ENCODE measurements at places on chromosomes 16 and 17.

DNA sequence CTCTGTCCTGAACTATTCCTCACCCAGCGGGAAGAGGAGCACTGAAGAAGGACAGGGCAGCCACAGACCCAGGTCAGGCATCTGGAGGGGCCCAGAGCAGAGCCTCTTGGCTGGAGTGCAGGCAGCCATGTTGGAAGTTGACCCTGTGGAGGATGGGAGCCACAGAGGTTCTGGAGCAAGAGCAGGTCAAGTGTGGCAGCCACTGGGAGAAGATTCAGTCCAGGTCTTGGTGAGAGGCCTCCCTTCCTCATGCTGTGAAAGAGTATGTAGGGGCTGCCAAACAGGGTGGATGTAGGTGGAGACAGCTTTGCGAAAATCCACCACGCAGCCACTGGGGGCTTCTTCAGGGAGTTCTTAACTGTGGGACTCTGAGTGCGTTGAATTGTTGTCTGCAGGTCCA is 590 bp upstream of the CD79B start:
- DNase-seq, result no peak

- DNase-seq, result no peak
These were observed 105.3 kb downstream of the IRX5 start for GRCh38 chr16:55035956-55036355.

GRCh38 chr16:66549284-66550131 is at the start of gene TK2:
Gene TK2 (minus strand): TSS chr16:66550122. CDS start chr16:66550061, 61 bp downstream.
- DNase-seq, result peak; percentile 76

DNA sequence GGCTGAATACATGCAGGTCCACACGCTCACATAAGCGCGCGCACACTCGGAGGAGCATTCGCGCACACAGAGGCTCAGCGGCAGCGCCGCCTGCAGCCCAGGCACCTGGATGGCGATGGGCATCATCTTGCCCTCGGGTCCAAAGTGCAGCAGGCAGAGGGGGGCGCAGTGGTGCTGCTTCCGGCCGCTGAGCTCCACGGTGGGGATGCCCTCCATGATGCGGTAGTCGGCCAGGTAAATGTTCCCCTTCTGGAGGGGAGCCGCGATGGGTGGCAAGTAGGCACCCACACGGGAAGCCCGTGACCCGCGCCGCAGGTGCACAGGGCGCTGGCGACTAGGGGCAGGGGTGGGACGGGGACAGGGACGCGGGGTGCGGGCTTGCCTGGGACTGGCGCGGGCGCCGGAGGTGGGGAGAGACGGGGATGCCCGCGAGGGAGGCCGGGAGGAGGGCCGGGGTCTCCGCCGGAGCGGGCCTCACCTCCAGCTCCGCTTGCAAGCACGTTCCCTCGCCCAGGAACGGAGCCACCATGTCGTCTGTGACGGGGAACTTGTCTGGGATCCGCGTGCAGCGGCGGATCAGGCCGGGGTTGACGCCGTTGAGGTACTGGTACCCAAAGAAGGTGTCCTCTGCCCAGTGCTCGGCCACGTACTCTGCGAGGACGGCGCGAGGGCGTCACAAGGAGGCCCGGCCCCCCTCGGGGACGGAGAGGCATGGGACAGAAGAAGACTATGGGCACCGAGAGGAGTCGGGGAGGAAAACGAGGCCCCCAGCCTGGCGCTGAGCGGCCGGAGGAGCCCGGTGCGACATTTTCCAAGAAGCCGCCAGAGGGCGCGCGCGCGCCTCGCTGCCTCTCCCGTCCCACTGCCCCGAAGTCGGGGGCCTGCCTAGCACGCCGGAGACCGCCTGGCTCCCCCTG is 8.0 kb downstream of the ALOX12B start:
- DNase-seq, result peak; percentile 90

DNA sequence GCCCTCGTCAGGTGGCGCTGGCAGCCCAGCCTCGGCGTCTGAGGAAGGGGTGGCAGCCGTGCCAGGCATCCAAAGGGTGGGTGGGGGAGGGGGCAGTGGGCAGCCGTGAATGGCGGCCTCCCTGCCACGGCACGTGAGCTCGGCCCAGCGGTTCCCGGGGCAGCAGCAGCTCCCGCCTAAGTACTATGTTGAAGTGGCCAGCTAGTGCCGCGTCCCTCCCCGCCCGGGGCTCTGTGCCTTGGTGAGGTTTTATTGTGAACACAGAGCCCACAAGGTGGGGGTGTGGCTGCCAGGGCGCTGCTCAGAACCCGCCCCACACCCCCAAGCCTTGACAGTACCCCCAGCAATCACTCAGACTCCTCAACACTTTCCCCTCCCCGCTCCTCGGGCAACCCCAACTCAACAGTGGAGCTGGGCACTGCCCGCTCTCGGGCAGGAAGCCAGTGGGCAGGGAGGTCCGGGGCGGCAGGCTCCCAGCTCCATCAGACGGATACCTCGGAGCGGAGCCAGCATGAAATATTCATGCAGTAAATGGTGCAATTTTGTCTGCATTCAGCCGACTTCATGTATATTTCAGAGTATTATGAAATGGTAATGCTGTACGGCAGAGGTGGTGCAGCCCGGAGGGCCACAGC is 80.4 kb downstream of the ENGASE start:
- DNase-seq, result no peak

- no peak for DNase-seq
These were observed 254.4 kb downstream of the HAPSTR1 start for GRCh38 chr16:9345880-9346279.

- no peak for DNase-seq
These were observed 30.0 kb downstream of the SF3B3 start for GRCh38 chr16:70553645-70554044.

- DNase-seq, result no peak
These were observed 43.9 kb downstream of the MMD start for GRCh38 chr17:55377671-55378275.

DNA sequence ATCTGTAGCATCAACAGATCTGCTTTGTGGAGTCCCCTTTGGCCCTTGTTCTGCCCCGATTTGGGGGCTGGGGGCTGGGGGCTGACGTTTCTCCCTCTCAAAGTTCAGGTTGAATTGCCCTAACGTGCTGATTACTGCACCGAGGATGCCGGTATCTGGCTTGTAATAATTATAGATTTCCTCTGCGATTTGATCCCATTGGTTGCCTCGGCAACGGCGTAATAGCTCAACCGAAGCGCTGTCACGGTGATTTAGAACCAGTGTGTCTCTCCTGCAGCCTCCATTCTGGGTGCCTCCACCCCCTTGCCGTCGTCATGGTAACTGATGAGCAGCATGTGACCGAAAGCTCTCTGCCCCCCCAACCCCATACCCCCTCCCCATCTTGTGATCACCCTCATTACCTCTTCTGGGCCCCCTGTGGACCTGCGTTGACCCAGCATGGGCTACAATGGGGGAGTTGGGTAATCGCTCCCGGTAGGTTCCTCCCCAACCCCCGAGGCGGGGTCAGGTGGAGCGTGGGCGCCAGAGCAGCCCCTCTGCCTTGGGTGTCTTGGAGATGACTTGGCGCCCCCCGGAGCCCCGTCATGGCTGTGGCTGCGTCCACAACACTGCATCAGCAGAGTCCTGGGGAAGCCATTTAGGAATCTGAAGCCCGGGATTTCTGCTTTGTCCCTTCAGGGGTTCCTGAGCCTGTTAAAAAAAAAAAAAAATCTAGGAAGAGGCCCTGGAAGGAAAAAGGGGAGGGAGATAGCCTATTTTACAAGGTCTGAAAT is 38.4 kb downstream of the ABAT start:
- no peak for DNase-seq

DNA sequence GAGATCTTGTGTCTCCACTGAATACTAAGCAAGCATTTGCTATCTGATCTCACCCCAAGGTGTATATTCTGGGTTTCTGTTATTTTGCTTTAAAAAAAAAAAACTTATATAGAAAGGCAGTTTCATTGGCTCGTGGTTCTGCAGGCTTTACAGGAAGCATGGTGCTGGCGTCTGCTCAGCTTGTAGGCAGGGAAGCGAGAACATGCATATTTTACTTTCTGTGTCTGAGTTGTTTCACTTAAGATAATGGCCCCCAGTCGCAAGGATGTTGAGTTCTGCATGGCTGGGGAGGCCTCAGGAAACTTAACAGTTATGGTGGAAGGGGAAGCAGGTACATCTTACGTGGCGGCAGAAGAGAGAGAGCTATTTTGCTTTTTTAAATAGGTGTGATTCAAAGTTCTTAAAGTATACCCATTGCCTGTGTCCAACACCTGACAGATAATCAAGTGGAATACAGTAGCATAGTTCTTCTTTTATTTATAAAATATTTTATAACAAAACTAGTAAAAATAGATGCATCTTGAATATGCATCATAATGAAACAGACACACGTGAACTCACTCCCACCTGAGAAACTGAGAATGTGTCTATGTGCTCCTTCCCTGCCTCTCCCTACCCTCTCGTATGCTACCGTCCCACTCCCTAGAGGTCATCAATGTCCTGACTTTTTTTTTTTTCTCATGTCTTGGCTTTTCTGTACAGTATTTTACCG is 15.4 kb upstream of the ARHGAP17 start:
- DNase-seq, result no peak

DNA sequence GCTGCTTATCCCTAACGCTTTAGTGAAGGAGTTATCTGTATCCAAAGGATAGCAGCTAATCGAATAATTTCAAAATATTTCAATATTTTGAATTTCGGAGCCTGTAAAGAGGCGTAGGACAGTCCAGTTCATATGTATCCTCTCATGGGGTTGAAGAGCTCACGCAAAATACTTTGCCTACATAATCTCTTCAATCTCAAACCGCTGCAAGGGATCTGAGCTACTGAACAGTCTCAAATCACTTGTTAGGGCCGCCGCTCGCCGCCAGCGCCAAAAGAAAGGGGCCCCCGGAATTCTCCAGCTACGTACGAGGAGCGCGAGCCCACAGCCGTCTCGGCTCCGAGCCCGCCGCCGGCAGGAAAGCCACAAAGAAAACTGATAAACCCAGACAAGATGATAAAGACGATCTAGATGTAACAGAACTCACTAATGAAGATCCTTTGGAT is 601 bp upstream of the RFWD3 start:
- DNase-seq, result peak; percentile 53

DNA sequence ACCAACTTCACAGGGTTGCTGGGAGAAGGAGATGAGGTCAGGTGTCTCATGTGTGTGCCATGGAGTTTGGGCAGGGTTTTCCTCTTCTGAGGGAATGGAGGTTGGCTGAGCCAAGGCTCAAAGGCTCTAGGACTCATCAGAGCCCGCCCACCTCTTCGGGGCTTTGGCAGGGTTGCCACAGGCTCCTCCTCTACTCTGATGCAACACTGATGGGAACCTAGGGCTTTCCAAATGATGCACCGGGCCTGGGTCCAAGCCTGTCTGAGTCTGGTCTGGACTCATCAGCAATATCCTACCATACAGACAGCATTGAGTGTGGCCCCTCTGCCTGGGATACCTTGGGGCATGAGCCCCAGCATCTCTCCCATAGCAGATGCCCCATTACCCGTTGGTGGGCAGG is 59.5 kb upstream of the LHX1 start:
- no peak for DNase-seq

- DNase-seq, result no peak
These were observed 14.7 kb upstream of the SDK2 start for GRCh38 chr17:73658821-73659515.

DNA sequence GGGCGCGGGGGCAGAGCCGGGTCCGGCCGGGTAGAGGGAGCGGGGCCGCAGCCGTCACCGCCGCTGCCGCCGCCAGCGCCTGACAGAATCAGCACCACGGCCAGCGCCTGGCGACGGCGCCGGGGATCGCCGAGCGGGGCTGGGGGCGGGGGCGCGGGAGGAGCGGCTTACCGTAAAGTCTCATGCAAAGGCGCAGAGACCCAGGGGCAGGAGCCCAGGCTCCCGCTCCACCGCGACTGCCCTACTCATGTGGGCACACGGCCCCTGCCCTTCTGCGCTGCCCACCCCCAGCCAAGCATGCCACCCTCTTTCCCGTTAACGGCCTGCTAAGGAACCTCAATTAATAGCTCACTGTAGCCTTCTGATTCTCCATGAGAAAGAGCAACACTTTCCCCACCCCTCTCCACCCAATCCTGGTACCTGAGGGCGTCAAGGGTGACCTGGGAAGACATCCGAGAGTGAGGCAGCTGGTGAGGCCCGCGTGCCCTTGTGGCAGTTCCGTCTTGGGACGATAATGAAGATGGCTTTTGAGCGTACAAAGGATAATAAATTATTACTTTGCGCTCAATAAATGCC is at the start of gene SEZ6:
Gene SEZ6, minus strand, starts transcription at position 98 of the 576 bp plus-strand sequence. CDS start 164 bp downstream, outside the sequence.
- peak; percentile 73 for DNase-seq

DNA sequence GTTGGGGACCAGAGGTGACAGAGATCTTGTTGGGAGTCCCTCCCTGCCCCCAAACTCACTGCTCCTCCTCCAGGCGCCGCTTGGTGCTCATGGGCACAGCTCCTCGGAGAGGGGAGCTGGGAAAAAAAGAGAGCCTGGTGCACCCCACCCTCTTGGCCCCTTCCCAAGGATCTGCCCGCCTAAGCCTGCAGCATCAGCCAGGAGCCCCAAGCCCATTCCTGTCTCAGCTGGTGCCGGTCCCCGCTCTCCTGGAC is 400 bp downstream of the HCFC1R1 start:
- peak; percentile 38 for DNase-seq

DNA sequence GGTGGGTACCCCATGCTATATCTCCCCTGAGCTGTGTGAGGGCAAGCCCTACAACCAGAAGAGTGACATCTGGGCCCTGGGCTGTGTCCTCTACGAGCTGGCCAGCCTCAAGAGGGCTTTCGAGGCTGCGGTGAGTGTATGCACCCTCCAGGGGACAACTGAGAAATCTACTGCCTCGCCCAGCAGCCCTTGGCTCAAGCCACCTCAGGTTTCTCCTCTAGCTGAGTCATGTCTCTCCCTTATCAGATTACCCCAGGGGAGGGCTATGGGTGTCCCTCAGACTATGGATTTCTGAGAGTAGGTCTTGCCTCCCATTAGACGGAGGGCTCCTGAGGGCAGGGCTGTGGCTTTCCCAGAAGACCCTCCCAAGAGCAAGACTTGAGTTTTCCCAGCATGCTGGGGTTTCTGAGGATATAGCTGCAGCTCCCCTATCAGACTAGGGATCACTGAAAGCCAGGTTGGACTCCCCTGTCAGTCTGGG is 6.7 kb downstream of the NEK8 start:
- DNase-seq, result no peak

DNA sequence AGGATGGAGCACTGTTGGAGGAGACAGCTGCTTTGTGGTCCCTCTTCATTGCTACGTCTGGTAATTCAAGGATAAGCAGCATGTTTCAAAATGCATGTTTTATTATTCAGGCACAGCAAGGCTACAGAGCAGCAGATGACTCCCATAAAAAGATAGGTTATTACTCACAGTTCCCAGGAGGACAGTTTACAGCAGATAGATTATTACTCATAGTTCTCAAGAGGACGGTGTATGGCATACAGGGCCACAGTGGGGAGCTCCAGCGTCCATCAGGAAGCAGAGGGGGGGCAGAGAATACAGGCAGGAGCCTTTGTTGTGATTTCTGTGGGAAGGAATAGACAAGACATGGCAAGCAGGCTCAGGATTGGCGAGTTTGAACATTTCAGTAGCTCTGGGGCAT is 72.9 kb downstream of the DNAH9 start:
- no peak for DNase-seq

DNA sequence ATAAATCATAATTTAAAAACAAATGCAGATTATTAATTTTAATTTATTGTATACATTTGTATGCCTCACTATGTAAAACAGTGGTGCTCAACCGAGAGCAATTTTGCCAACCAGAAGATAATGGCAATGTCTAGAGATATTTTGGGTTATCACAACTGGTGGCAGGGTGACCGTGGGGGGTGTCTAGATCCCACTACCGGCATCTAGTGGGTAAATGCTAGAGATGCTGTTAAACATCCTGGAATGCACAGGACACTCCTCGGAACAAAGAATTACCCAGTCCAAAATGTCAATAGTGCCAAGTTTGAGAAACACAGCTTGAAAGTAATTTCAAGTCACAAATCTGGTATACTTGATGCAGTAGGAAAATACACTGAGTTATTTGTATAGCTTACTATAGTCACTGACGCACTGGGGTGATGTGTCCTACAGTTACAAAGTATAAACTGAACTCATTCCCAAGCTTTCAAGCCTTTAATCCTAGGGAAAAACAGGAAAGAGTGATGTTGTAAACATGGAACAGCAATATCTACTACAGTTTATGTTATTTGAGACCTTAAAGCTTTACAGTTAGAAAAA is 133.5 kb downstream of the BRIP1 start:
- no peak for DNase-seq
